Tracheal epithelial cell (primary cell): ENCODE measurements at places on chromosomes 4 and X. TPM values are rescaled to one million over a fixed set of nuclear protein-coding genes. Genes with fewer than 3 reads are reported as not detected.

The USP17L26 gene
- not detected in 2 replicates for total RNA-seq

The IL1RAPL2 gene
- total RNA-seq, result under 0.01 TPM in 1 of 2 replicates, not detected in the other

The PF4V1 gene
- total RNA-seq, result 2.7 TPM in 1 of 2 replicates, not detected in the other

The CHIC1 gene
- 3.4 and 6.2 TPM in 2 replicates for total RNA-seq

The HS3ST1 gene
- total RNA-seq, result 2.3 and 6.5 TPM in 2 replicates

The CENPU gene
- 2.6 and 5.3 TPM in 2 replicates for total RNA-seq

The CLDN34 gene
- 0.21 and 0.48 TPM in 2 replicates for total RNA-seq

The TMSB15B gene
- 0.64 and 7.2 TPM in 2 replicates for total RNA-seq

The TBC1D9 gene
- 19.0 and 26.5 TPM in 2 replicates for total RNA-seq

The UGT2A2 gene
- total RNA-seq, result not detected in 2 replicates

The TMEM271 gene
- not detected in 2 replicates for total RNA-seq

The MID1 gene
- total RNA-seq, result 3.0 and 4.3 TPM in 2 replicates

The SLITRK2 gene
- under 0.01 TPM in 1 of 2 replicates, not detected in the other for total RNA-seq

The OTUD6A gene
- not detected in 2 replicates for total RNA-seq

The RS1 gene
- total RNA-seq, result not detected in 2 replicates

The IL15 gene
- 1.3 and 5.5 TPM in 2 replicates for total RNA-seq

The RAP2C gene
- 19.5 and 19.8 TPM in 2 replicates for total RNA-seq

The PAK3 gene
- total RNA-seq, result 0.21 and 2.4 TPM in 2 replicates
